ENCODE measurements at places on chromosomes 6 and 20. TPM values are rescaled to one million over a fixed set of nuclear protein-coding genes. Genes with fewer than 3 reads are reported as not detected.

GRCh38 chr6:12033770-12034169 is 21.7 kb downstream of the HIVEP1 start:
- peaks cover 19% of the 10 kb centered on the region for H3K4me1 ChIP-seq
- DNase-seq: no peak
- H3K36me3 ChIP-seq: no peaks in the 10 kb centered on the region
- H3K27me3 ChIP-seq: no peaks in the 10 kb centered on the region
- no peak overlapping the region for H3K27ac ChIP-seq

Gene IFNGR1
- 82.8 TPM for total RNA-seq

- H3K4me3 ChIP-seq: no peak overlapping the region
- peaks cover 18% of the 10 kb centered on the region for H3K27me3 ChIP-seq
- no peak for DNase-seq
- no peaks in the 10 kb centered on the region for H3K4me1 ChIP-seq
- no peak overlapping the region for H3K27ac ChIP-seq
- H3K36me3 ChIP-seq: no peaks in the 10 kb centered on the region
Observed at GRCh38 chr6:107711412-107712236, 112.5 kb downstream of the SCML4 start.

Gene HIVEP2
- total RNA-seq: 3.4 TPM

Gene CAGE1
- total RNA-seq: 0.15 TPM

Gene ISM1
- total RNA-seq: 0.90 TPM

DNA sequence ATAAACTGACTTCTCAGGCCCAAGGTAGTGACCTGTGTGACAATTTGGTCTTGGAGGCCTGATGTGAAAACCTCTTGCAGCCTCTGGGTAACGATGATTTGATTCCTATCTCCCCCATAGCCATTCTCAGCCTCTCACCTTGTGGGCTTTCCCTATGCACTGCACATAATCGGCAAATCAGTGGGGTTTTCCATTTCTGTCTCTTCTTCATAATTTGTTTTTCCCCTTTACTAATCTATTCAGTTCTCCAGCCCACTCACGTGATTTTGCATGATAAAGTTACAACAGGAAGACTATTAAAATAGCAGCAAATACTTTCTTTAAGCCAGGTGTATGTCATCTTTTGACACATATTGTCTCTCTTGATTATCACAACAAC is 893.7 kb downstream of the TFAP2A start:
- no peaks in the 10 kb centered on the region for H3K27me3 ChIP-seq
- no peak overlapping the region for H3K27ac ChIP-seq
- DNase-seq: no peak
- H3K4me1 ChIP-seq: no peaks in the 10 kb centered on the region
- H3K36me3 ChIP-seq: no peaks in the 10 kb centered on the region
- H3K4me3 ChIP-seq: no peak overlapping the region

Gene TCF15
- not detected for total RNA-seq

DNA sequence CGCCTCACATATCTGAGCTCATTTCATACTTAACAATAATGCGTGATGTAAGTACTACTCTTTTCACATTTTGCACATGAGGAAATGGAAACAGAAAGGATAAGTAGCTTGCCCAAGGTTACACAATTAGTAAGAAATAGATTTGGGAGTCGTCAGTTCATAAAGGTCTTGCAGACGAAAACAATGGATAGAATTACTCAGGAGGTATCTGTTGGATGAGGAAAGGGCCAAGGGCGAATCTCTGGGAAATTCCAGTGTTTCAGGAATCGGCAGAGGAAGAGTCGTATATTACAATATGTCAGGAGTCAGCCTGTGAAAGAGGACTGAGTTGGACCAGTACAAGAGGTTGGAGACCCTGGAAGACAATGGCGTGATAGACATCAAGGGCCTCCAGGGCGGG is 12.8 kb upstream of the EDN1 start:
- H3K36me3 ChIP-seq: no peaks in the 10 kb centered on the region
- no peak for DNase-seq
- H3K27me3 ChIP-seq: no peaks in the 10 kb centered on the region
- H3K4me1 ChIP-seq: no peaks in the 10 kb centered on the region
- H3K4me3 ChIP-seq: no peak overlapping the region

- no peaks in the 10 kb centered on the region for H3K36me3 ChIP-seq
- H3K4me3 ChIP-seq: no peak overlapping the region
- DNase-seq: no peak
- H3K4me1 ChIP-seq: no peaks in the 10 kb centered on the region
- peaks cover 2% of the 10 kb centered on the region for H3K27me3 ChIP-seq
Observed at GRCh38 chr6:159132664-159133063, 36.5 kb upstream of the FNDC1 start.

DNA sequence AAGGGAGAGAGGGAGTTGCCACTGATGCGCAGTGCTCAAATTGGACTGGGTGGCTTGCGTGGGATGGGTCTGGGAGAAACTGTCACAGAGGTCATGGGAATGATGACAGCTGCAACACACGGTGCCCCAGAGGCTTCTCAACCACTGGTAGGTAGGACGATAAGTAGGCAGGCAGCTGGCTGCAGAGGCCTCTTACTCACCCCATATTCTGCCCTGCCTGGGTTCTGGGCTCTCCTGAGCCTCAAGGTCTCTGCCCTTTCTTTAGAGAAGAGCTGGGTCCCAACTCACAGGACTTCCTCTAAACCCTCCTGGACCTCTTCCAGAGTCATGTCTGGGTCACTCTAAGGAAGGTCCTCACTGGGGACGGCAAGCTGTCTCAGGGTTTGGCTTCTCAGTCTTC is 37.2 kb upstream of the RNF24 start:
- H3K27ac ChIP-seq: no peak overlapping the region
- no peak overlapping the region for H3K4me3 ChIP-seq
- no peaks in the 10 kb centered on the region for H3K4me1 ChIP-seq
- H3K36me3 ChIP-seq: no peaks in the 10 kb centered on the region

- no peak overlapping the region for H3K4me3 ChIP-seq
- H3K27ac ChIP-seq: no peak overlapping the region
- H3K27me3 ChIP-seq: no peaks in the 10 kb centered on the region
- no peak for DNase-seq
- H3K4me1 ChIP-seq: no peaks in the 10 kb centered on the region
- H3K36me3 ChIP-seq: no peaks in the 10 kb centered on the region
Observed at GRCh38 chr6:40443842-40444241, 143.3 kb downstream of the LRFN2 start.

Measured in HepG2 (cell line).